Activated CD4-positive, alpha-beta T cell treated with anti-CD3 and anti-CD28 coated beads for 1 hour (primary cell): ENCODE measurements at places on chromosomes 1 and 21.

DNA sequence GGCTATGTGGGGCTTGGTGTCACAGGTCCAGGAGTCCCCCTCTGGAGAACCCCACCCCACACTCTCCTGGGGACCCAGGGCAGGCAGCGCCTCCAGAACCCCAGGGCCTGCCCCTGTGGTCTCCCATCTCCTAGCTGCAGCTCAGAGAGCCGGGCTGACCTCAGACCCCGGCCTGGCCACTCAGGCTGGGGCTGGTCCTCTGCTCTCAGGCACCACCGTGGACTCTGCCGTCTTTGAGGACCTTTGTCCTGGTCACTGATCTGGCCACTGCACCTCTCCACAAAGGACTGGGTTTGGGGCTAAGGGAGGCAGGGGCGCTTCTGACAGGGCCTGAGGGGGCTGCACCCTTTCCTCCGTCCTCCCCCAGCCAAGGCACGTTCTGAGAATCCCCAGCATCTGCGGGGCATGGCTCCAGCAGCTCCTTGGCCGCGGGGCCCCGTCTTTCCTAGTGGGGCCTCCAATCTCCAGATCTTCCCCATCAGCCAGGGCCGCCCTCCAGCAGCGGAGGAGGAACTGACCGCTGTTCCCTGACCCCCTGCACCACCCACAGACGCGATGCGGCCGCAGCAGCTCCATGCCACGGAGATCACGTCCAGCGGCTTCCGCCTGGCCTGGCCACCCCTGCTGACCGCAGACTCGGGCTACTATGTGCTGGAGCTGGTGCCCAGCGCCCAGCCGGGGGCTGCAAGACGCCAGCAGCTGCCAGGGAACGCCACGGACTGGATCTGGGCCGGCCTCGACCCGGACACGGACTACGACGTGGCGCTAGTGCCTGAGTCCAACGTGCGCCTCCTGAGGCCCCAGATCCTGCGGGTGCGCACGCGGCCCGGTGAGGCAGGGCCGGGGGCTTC lies 3.3 kb downstream of the VWA1 start:
- DNase-seq = no peak

DNA sequence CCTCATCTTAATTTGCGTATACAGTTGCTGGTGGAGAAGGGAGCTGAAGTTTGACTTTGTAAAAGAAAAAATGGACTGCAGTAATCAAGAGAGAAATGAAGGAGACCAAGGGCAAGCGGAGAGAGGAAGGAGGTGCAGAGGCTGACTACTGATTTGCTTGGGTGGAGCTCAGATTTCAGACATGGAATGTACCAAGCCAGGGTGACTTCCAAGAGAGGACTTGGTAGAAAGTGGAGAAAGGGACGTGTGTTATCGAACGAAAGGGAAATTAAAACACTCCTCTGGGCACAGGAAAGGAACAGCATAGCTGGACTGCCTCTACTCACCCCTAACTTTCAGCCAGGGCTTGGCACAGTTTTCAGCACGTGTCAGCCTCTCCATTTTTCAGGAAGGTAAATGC lies 15.1 kb upstream of the HEATR1 start:
- no peak for DNase-seq

- no peak for DNase-seq
Measured at GRCh38 chr1:8359617-8360481, 41.9 kb downstream of the SLC45A1 start.

- no peak for DNase-seq
Measured at GRCh38 chr21:14581902-14582457, 35.9 kb upstream of the SAMSN1 start.

DNA sequence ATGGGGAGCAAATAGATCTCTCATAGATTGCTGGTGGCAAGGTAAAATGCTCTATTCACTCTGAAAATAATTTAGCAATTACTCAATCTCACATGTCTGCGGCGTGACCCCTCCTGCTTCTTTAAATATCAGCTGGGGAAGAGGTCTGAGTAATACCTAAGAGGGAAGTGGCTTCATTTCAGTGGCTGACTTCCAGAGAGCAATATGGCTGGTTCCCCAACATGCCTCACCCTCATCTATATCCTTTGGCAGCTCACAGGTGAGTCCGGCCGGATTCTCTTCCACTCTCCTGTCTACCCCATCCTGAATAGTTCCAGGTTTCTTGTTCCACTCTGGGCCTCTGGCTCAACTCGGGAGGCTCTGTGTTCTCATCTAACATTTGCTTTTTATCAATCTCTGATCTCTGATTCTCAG lies at the start of gene SLAMF7:
Gene SLAMF7, plus strand, starts transcription at position 150 of the 414 bp plus-strand sequence. Its CDS starts 55 bp downstream, at position 205.
- no peak for DNase-seq

- DNase-seq = no peak
Measured at GRCh38 chr1:191696354-191696753, 461.9 kb upstream of the RGS18 start.

- DNase-seq = no peak
Measured at GRCh38 chr1:52906135-52906603, 15.4 kb downstream of the ECHDC2 start.

- DNase-seq = no peak
Measured at GRCh38 chr1:161159913-161160243, 578 bp downstream of the USP21 start.

GRCh38 chr1:153734396-153735089 lies 6.7 kb downstream of the INTS3 start:
- no peak for DNase-seq

DNA sequence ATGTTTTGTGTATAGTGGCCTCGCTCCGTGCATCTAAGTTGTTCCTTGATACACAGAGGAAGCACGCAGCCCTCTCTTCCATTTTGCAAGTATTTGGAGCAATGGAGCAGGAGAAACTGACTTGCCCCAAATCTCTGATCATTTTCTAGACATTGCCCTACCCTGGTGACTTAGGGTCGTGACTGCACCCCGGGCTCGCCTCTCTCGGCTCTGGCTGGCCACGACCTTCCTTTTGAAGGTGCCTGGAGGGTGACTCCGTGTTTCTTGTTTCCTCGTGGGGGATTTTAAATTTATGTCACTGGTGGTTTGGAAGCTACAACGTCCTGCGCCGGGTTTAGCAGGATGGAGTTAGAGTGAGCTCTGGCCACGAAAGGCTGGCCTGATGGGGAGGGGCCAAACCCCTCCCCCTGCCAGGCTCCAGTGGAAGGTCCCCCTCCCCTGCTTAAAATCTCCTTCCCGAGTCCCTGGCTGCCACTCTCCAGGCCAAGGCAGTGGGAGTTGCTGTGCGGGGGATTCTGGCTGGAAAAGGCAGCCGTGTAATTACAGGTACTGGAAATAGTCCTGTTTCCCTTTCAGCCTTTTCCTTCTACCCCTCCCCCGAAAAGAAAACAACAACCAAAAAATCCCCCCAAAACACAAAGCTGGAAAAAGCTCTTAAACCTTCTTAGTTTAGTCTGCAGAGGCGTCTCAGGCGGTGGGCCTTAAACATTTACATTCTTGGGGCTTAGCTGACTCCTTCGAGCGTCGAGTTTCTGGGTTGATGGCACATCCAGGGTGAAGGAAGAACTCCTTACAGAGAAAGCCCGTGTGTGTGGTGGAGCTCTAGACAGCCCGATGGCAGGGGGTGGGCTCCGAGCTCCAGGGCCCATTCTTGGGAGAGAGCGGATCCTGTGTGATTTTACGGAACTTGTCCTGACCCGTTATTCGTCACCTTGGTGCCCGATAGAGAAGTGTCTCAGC lies 28.1 kb downstream of the SPSB1 start:
- no peak for DNase-seq

DNA sequence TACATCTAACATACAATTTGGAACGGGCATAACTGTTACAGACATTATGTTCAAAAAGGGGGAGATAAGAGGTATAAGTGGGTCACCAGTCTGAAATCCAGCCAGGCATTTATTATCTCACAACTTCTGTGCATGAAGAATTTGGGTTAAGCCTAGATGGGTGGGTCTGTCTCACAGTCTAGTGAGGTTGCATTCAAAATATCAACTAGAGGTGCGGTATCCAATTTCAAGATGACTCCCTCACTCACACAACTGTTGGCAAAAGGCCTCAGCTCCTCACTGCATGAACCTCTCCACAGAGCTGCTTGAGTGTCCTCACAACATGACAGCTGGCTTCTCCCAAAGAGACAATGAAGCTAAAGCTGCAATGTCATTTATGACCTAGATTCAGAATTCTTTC lies 4.7 kb downstream of the AUNIP start:
- DNase-seq = no peak

GRCh38 chr1:147600119-147601111 lies 59.1 kb downstream of the BCL9 start:
- no peak for DNase-seq

- DNase-seq = no peak
Measured at GRCh38 chr1:200415789-200416593, 6.2 kb upstream of the ZNF281 start.

- no peak for DNase-seq
Measured at GRCh38 chr1:218983848-218984247, 189.8 kb upstream of the LYPLAL1 start.

- no peak for DNase-seq
Measured at GRCh38 chr1:47201179-47201578, 11.3 kb upstream of the PDZK1IP1 start.

GRCh38 chr1:218299416-218299815 lies 14.3 kb downstream of the RRP15 start:
- no peak for DNase-seq

DNA sequence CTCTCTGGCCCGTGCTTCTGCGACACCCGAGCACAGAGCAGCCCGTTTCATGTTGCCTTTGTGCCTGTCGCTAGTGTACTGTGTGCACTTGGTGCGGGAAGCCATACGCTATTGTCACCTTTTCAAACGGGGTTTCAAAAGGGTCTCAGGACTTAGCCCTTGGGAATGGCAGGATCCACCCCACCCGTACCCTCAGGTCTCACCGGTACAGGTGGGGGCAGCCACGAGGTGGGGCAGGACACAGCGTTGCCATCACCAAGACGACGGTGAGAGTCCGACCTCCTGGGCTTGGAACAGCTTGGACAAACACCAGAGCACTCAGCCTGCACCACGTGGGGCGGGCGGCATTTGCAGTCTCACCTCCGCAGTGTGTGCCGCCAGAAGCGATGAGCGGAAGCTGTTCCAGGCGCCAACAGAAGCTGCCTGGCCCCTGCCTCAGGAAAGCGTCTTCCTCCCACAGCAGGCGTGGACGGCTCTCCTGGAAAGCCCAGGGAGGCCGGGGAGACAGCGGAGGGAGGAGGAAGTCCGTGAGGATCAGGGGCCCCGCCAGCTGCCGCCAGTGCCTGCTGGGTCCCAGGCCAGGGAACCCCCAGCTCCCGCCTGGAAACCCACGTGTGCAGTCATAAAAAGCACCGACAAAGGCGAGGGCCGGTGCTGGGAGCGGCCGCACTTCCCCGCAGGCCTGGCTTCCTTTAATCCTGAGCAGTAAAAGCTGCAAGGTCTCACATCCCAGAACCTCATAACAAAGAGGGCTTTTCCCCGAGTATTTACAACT lies 131.3 kb upstream of the ARHGEF16 start:
- DNase-seq = no peak

DNA sequence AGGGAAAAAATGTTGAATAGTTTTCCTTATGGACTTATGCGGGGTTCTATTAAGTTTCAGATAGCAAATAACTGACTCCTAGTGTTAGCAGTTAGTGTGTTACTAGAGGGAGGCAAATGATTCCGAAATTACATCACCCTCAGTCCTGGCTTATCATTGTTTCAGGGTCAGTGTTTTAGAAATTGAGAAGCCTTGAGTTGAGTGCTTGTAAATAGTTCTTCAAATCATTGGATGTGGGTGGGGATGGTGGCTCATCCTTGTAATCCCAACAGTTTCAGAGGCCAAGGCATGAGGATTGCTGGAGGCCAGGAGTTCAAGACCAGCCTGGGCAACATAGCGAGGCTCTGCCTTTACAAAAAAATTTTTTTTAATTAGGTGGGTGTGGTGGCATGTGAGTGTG lies 21.3 kb downstream of the SOAT1 start:
- DNase-seq = no peak

DNA sequence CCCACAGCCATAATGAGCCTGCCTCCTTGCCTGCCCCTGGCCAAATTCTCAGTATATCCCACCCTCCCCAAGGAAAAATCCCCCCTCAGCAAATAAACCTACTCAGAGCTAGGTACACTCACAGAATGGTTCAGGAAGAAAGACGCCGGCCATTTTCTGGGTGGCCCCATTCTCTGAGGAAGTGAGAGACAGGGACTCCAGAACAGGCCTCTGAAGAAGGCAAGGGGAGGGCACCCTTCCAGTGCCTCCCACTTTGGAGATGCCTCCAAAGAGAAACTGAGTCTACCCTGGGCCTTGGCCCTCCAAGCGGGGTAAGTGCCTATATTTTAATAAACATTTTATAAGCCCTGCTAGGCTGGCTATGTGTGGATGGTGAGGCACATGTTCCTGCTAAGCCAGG lies 2.3 kb downstream of the PACC1 start:
- no peak for DNase-seq

GRCh38 chr21:36564647-36565046 lies 84.7 kb upstream of the CLDN14 start:
- no peak for DNase-seq

- DNase-seq = no peak
Measured at GRCh38 chr1:118900643-118901440, 87.3 kb downstream of the TBX15 start.

DNA sequence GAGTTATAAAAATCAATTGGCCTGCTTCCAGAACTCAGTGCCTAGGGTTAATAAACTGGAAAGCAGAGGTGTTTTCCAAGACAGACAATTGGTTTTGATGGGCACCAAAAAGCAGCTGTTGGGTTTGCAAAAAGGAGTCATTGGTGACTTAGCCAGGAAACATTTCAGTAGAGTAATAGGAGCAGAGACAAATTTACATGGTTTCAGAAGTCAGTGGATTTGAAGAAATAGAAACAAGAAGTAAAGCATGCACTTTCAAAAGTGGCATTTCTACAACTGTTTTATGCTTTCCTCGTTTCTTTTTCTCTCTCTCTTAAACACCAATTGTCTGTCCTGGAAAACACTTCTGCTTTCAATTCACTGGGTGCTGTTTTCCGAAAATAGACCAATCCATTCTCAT lies 87.8 kb downstream of the GLUL start:
- DNase-seq = no peak

GRCh38 chr1:180800945-180801344 lies 111.8 kb upstream of the KIAA1614 start:
- DNase-seq = no peak

GRCh38 chr1:10789803-10790702 lies 6.4 kb downstream of the CASZ1 start:
- DNase-seq = no peak

DNA sequence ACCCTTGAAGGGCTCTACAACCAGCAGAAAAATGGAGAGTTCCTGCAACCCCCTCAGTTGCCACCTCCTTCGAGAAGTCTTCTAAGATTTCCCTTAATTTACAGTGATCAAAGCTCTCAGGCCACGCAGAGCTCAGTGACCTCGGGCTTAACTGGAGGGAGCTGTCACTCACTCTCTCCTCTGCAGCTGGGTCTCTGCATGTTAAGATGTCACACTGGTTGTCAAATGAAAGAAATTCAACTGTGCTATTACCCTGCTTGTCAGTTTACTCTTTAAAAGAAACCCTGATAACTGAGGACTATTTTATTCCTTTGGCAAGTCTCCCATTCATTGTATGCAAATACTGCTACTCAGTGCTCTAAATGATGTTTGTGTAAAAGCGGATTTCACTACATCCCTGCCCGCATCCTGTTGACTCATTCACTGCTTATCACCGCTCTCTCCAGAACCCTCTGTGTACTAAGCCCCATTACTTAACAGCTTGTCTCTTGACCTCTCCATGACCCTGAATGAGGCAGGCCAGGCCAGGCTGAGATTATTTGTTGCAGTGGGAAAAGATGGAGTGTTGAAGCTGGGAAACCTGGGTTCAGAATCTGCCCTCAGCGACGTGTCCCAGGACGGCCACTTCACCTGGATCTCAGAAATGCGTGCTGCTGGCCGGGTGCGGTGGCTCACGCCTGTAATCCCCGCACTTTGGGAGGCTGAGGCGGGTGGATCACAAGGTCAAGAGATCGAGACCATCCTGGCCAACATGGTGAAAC lies 13.7 kb downstream of the DHRS3 start:
- peak; percentile 47 for DNase-seq
